ENCODE measurements at places on chromosomes 4 and X.

DNA sequence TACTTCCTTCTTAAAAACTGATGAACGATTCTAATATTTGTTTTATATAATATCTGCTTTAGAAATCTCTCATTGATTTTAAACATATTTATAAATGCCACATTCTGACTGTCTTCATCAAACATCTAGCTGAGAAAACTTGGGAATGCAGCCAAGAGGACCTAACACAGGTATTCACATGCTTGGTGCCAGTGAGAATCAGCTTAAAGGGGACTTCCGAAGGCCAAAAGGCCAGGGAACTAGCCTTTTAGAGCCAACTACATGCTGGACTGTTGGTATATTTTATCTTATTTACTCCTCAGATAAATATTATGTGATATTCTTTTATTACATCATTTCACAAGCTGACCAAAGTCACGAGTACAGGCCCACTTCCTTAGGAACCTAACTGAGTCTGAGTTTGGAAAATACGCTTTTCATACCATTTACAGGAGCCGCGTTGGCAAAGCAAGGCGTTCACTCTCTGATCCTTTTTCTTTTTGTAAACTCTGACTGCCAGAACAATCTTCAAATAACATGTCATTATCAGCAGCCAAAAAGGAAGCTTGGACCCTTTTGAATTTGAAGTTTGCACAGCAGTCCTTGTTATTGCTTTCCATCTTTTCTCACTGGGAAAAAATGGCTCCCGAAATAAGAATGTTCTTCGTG is 41.1 kb upstream of the PDLIM3 start:
- no peak for DNase-seq

DNA sequence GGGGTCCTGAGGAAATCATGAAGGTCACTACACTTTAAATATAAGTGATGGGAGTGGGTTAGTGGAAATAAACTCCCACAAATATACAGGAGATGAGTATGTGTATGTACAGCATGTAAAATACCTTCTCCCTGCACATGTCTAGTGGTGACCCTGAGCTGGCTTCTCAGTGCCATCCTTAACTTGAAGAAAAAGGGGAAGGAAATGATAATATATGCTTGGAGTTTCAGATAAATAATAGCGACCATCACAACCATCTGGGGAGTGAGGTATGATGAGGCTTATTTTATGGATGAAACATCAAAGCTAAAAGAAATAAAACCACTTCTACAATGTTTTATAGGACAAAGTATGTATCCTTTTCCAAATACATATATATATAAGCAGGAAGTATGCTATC is 41.0 kb upstream of the SORBS2 start:
- no peak for DNase-seq

DNA sequence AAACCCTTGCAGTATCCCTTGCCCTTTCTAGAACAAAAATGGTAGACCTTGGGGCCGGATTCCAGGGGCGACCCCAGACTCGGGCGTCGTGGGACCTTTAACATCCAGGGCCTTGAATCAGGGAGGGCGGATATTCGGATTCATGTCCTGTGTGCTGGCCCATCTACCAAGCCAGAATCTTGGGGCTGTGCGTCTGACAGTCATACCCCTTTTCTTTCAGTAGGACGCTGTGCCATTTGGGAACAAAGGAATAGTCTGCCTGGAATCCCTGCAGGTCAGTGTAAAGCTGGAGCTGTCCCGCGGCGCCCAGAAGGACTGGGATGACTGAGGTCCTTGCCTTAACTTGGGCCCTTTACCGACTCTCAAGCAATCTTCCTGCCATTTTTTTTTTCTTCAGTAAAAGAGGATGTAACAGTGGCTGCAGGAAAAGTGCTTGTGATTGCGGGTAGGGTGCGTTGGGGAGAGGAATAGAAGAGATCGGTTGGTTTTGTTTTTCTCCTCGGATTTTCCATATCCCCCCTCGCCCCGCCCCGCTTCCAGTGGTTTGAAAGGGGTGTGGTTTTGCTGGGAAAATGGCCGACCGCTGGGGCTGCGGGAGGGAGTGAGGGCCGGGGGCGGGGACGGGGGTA is 518 bp downstream of the ARMCX1 start:
- no peak for DNase-seq

DNA sequence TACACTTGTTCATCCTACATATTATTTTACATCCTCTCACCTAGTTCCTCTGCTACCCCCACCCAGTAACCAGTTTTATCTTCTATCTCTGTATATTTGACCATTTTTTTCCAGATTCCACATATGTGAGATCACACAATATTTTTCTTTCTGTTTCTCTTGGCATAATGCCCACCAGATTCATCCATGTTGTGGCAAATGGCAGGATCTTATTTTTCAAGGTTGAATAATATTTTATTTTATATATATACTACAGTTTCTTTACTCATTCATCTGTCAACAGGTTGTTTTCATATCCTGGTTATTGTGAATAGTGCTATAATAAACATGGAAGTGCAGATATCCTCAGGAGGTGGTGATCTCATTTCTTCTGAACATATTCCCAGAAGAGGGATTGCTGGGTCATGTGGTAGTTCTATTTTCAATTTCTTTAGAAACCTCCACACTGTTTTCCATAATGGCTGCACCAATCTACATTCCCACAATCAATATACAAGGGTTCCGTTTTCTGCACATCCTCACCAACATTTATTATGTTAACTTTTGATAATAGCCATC is 48.2 kb downstream of the THAP9 start:
- DNase-seq = peak; percentile 10

All from HS-5 (cell line).